ENCODE measurements at places on chromosomes 5 and 9.

DNA sequence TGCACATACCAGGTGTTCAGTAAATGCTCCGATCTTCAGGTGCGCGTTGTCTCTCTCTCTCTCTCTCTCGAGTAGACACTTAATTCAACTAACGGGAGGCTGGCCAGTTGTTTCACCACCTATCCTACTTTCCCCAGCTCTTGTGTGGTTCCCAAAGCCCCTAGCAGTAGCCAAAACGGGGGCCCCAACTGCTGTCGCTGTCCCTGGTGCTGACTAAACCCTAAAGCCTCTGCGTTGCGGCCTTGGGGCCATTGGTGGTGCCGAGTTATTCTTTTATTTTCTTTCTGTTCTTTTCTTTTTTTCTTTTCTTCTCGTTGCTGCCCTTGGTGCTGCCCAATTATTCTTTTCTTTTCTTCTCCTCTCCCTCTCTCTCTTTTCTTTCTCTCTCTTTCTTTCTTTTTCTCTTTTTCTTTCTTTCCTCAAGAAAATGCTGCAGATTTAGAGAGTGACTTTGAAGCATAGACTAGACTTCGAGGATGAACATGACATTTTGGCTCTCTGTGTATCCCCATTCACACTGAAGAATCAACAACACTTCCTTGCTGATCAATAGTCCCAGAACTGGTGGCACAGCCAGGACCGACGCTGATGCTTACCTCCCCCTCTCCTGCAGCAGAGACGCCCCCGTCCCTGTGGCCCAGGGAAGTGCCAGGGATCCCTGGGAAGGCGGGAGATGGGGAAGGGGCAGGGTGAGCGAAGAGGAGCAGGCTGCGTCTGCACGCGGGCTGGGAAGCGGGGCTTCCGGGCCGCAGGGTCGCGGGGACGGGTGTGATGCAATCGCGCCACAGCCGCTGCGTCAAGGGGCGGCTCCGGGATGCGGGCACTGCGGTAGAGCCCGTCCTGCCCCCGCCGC lies at the start of gene FBLL1:
Gene FBLL1 (plus strand): TSS at position 785 of the 853 bp plus-strand sequence. CDS start 200 bp downstream, outside the sequence.
- peak; percentile 24 for DNase-seq

DNA sequence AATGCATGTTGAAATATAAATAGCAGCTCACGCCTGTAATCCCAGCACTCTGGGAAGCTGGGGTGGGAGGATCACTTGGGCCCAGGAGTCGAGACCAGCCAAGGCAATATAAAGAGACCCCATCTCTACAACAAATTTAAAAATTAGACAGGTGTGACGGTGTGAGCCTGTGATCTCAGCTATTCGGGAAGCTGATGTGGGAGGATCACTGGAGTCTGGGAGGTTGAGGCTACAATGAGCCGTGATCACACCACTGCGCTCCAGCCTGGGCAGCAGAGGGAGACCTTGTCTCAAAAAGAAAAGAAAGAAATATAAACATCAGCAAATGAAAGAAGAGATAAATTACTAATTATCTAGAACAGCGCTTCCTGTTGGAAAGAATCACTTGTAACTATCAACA lies 105.0 kb downstream of the MAPKAP1 start:
- no peak for DNase-seq

DNA sequence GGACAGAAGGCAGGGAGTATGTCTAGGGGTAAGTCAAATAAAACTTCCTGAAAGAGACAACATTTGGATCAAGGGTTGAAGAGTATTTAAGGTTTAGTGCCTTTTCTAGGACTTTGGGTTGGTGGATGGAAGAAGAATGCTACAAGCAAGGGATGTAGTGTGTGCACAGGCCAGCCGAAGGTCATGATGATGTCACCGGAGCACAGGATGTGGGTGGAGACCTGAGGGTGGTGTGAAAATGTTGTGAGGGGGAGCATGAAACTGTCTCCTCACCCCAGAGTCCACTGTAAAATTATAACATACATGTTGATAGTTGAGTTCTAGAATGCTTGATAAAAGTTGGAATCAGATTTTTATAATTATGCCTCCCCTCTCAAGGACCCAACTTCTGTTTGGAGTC lies 553.3 kb upstream of the SGCD start:
- DNase-seq: no peak

- DNase-seq: peak; percentile 42
These were observed 13.6 kb upstream of the PHF19 start for GRCh38 chr9:120890320-120891244.

DNA sequence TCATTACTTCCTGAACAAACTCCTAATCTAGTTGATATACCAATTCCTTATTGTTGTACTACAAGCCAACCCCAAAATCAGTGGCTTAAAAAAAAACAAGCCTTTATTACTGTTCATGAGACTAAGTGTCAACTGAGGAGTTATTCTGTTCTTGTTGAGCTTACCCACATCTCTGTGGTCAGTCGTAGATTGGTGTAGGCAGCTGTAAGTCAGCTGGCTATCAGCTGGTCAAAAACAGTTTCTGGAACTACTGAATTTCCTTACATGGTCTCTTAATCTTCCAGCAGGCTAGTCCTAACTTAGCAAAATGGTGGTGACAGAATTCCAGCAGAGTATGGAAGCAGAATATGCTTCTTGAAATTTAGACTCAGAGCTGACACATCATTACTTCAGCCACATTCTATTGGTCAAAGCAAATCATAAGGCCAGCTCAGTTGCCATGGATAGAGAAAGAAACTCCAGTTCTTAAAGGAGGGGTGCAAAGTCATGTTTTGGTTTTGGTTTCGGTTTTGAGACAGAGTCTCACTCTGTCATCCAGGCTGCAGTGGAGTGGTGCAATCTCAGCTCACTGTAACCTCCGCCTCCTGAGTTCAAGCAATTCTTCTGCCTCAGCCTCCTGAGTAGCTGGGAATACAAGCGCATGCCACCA lies 386.1 kb upstream of the MPDZ start:
- DNase-seq: no peak

DNA sequence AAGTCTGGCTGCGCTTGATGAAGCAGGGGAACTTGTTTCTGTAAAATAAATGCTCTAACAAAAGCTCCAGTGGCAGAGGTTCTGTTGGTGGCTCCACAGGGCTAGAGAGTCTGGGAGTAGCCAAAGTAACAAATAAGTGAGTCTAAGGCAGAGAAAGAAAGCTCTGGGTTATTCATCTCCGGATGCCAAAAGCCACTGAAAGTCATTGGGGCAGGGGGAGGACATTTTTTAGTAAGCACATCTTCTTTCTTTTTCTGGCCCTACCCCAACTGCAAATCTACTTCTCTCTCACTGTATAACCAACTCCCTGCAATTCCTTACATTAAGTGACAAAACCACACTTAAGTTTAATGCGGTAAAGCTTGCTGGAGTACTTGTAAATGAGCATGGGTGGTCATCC lies 141.6 kb downstream of the INSYN2B start:
- no peak for DNase-seq

DNA sequence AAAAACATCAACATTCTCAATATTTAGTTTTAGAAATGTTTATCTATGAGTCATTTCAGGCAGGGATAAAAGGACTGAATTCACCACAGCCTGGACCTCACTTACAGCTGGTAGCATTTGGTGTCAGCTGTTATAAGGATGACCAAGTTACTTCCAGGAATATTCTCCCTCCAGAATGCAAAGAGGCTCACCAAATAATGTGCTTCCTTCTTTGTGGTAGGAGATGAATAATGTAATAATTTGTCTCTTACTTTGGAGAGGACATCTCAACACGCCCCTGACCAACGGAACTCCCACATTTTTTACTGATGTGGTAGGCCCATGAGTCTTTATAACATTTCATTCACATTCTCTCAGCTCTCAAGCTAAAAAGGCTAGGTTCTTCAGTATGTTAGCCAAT lies 825.9 kb upstream of the GRAMD2B start:
- DNase-seq: no peak

GRCh38 chr5:120678279-120678678 lies 214.2 kb downstream of the PRR16 start:
- no peak for DNase-seq

DNA sequence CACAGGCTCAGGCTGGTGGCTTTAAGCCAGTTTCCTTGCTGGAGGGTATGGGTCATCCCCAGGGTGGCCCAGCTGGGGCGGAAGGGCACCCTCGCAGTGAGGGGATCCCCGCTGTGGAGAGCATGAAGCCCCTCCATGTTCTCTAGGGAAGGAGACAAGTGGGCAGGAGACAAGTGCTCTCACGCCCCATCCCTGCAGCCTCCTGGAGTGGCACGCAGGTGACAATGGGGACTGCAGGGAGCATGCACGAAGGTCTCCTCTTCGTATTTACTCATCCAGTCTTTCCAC lies 83.3 kb downstream of the GTF3C4 start:
- no peak for DNase-seq

DNA sequence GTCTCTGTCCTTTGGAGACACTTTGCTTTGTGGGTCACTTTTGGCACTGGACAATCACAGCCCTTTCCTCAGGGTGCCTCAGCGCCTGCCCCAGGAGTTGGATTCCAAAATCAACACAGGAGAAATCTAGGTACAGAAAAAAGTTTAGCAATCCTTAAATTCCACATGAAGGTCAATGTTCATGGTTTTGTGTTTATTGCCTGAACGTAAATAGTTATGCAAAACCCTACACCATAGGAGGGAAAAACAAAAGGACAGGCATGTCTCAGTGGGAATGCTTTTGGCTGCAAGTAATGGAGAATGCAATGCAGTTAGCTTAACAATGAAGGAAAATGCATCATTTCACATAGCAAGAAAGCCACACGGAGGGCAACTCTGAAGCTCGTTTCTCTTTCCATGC lies 6.5 kb upstream of the HMCN2 start:
- no peak for DNase-seq

GRCh38 chr9:121581786-121582600 lies 69.4 kb upstream of the DAB2IP start:
- no peak for DNase-seq

- DNase-seq: no peak
These were observed 374.1 kb downstream of the DEPDC1B start for GRCh38 chr5:60325870-60326269.

- DNase-seq: no peak
These were observed 185.6 kb upstream of the DMRT1 start for GRCh38 chr9:655875-656274.

DNA sequence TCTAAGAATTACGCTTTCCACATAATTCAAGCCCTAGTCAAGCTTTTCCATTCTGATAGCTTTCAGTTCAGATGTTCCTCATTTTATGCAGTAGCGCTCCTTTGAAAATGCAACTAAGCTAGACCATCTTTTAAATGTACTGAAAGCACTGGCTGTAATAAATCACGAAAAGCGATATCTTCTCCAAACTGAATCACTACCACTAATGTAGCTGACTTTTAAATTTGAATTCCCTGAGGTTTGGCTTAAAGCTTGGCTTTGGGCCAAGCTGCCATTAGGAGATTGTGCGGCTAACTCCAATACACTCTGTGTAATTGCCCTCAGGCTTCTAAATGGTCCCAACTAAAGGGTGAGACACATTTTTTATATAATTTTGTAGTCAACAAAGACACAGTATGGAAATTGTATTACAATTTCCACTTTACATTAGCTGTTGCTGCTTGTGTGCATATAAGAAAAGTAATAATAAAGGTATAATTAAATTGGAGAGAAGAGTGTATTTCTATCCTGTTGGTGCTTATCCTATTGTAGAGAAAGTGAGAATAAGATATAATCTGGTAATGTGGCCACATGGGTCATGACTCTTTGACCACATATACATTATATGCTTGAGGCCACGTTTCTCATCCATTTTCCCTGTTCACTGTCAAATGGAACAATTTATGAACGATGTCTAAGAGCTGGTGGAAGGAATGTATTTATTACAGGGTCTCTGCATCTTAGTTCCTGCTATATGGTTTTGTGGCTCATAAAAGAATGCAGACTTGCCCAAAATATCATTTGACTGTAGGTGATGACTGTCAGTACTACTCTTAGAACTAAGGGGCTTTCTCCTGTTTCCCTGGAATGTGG lies 118.7 kb upstream of the TAF11L2 start:
- no peak for DNase-seq
